Epithelial cell of proximal tubule (primary cell): ENCODE measurements at places on chromosomes 16 and 17. TPM values are rescaled to one million over a fixed set of nuclear protein-coding genes. Genes with fewer than 3 reads are reported as not detected.

EPX gene
- total RNA-seq: not detected in 2 replicates

METTL2A gene
- total RNA-seq: 15.6 and 31.9 TPM in 2 replicates

ABAT gene
- 1.6 and 3.9 TPM in 2 replicates for total RNA-seq

C17orf75 gene
- 15.4 and 22.1 TPM in 2 replicates for total RNA-seq

CDYL2 gene
- total RNA-seq: 5.4 and 8.0 TPM in 2 replicates

P2RX5 gene
- total RNA-seq: 2.3 and 4.8 TPM in 2 replicates

KRT12 gene
- total RNA-seq: not detected in 2 replicates

TBC1D16 gene
- total RNA-seq: 19.9 and 25.7 TPM in 2 replicates

SLFN11 gene
- 2.1 and 2.8 TPM in 2 replicates for total RNA-seq

KRT33B gene
- total RNA-seq: 0.29 TPM in 2 replicates

OR1F1 gene
- total RNA-seq: 0.52 TPM in 1 of 2 replicates, not detected in the other

SAT2 gene
- total RNA-seq: 32.6 and 43.4 TPM in 2 replicates

MT3 gene
- total RNA-seq: 1.0 and 5.1 TPM in 2 replicates

CDC6 gene
- 49.2 and 66.5 TPM in 2 replicates for total RNA-seq

ITGA2B gene
- 0.14 and 0.81 TPM in 2 replicates for total RNA-seq

MAP2K6 gene
- 0.72 and 1.8 TPM in 2 replicates for total RNA-seq

WSCD1 gene
- 37.4 and 55.6 TPM in 2 replicates for total RNA-seq

PRAC1 gene
- total RNA-seq: not detected in 2 replicates

KRT23 gene
- total RNA-seq: 13.4 and 17.1 TPM in 2 replicates

IL17C gene
- total RNA-seq: 0.17 TPM in 1 of 2 replicates, not detected in the other

DOC2A gene
- total RNA-seq: 0.17 and 0.22 TPM in 2 replicates

TSNAXIP1 gene
- 0.07 and 0.52 TPM in 2 replicates for total RNA-seq

SMIM5 gene
- 0.63 and 0.94 TPM in 2 replicates for total RNA-seq

SEZ6L2 gene
- total RNA-seq: 2.2 and 12.8 TPM in 2 replicates

ABCC11 gene
- not detected in 2 replicates for total RNA-seq

C17orf113 gene
- total RNA-seq: 0.07 and 0.98 TPM in 2 replicates

TP53TG3D gene
- 0.58 TPM in 1 of 2 replicates, not detected in the other for total RNA-seq

ALOX15 gene
- total RNA-seq: 0.14 TPM in 1 of 2 replicates, not detected in the other

HCRT gene
- total RNA-seq: not detected in 2 replicates

RND2 gene
- 0.36 and 0.40 TPM in 2 replicates for total RNA-seq

CCL7 gene
- total RNA-seq: 0.17 TPM in 1 of 2 replicates, not detected in the other

NPIPB4 gene
- 10.1 and 32.2 TPM in 2 replicates for total RNA-seq

MFAP4 gene
- total RNA-seq: not detected in 2 replicates

CTNS gene
- 5.9 and 18.2 TPM in 2 replicates for total RNA-seq

ARL5C gene
- total RNA-seq: not detected in 2 replicates

ACE gene
- total RNA-seq: 0.07 and 1.3 TPM in 2 replicates

NTN3 gene
- total RNA-seq: 0.23 TPM in 1 of 2 replicates, not detected in the other

SULT1A4 gene
- 2.2 and 2.9 TPM in 2 replicates for total RNA-seq

UTS2R gene
- not detected in 2 replicates for total RNA-seq

STX1B gene
- total RNA-seq: 0.40 and 0.58 TPM in 2 replicates

MMP28 gene
- total RNA-seq: not detected in 2 replicates

SPAG7 gene
- total RNA-seq: 67.7 and 80.8 TPM in 2 replicates

PPP1R9B gene
- total RNA-seq: 32.9 and 33.8 TPM in 2 replicates

ATP1B2 gene
- total RNA-seq: not detected in 2 replicates

OMG gene
- total RNA-seq: not detected in 2 replicates

RDM1 gene
- total RNA-seq: 2.8 and 4.0 TPM in 2 replicates

NUDT7 gene
- total RNA-seq: 1.7 and 2.3 TPM in 2 replicates

ZFP3 gene
- 1.2 and 1.7 TPM in 2 replicates for total RNA-seq
